ENCODE measurements at places on chromosomes 13 and 19. TPM values are rescaled to one million over a fixed set of nuclear protein-coding genes. Genes with fewer than 3 reads are reported as not detected.
A peak's percentile ranks its signal among the peaks of the same experiment; 100 is the strongest.

Gene TBXA2R
- 1.7 TPM for polyA plus RNA-seq

Gene PINLYP
- polyA plus RNA-seq, result 7.7 TPM

Gene B3GNT8
- polyA plus RNA-seq, result 1.6 TPM

- DNase-seq, result no peak
These were observed 79.2 kb upstream of the SCEL start for GRCh38 chr13:77456271-77456670.

- DNase-seq, result no peak
These were observed 11.8 kb upstream of the PLA2G4C start for GRCh38 chr19:48122421-48122820.

DNA sequence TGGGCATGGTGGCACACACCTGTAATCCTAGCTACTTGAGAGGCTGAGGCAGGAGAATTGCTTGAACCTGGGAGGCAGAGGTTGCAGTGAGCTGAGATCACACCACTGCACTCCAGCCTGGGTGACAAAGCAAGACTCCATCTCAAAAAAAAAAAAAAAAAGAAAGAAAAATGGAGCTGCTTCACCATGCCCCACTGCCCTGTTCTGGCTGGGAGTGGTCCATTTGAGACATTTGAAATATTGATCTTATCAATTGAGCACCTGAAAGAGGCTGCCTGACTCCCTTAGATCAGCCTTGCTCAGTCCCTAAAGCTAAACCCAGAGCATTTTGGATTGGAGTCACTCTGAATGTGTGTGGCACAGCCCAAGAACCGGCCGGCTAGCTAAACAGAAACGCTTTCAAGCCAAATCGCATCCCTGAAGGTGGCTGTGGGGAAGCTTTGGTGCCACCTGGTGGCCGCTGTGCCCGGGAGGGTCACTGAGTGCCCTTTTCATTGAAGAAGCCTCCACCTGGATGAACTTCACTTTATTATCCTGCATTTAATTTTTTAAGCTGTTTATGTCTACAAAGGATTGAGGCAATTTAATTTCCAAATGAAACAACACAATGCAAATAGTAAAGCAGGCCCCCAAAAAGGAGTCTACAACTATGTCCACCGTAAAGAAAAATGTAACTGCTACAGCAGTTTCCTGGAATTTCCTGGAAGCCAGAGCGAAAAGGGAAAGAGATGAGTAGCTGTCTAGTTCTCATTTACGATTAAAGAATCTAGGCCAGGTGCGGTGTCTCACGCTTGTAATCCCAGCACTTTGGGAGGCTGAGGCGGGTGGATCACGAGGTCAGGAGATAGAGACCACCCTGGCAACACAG, 53.1 kb upstream of the SERPINE3 start:
- peak; percentile 83 for DNase-seq

GRCh38 chr19:18809149-18809868, 18.2 kb upstream of the COMP start:
- DNase-seq, result peak; percentile 72

- DNase-seq, result no peak
These were observed 200.6 kb downstream of the PCDH17 start for GRCh38 chr13:57832187-57832586.

GRCh38 chr13:42412812-42413483, 141.0 kb downstream of the AKAP11 start:
- no peak for DNase-seq

DNA sequence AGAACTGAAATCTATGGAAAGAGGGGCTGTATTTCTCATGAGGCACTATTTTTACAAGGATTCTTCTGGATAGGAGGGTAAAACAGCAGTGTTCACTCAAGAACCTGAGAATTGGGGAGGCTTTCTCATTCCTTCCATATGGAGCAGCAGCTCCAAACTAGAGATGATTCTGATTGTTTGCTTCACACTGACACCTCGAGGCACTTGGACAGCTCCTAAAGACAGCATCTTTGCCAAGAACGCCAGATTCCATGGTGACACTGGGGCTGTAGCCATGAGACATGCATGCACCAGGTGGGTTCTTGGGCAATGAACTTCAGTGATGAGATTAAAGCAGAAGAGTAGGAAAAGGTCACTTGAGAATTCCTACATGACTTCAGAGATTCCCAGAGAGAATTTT, 361.5 kb upstream of the HTR2A start:
- no peak for DNase-seq

- DNase-seq, result no peak
These were observed 185.5 kb downstream of the DNAJC3 start for GRCh38 chr13:95862408-95862807.

DNA sequence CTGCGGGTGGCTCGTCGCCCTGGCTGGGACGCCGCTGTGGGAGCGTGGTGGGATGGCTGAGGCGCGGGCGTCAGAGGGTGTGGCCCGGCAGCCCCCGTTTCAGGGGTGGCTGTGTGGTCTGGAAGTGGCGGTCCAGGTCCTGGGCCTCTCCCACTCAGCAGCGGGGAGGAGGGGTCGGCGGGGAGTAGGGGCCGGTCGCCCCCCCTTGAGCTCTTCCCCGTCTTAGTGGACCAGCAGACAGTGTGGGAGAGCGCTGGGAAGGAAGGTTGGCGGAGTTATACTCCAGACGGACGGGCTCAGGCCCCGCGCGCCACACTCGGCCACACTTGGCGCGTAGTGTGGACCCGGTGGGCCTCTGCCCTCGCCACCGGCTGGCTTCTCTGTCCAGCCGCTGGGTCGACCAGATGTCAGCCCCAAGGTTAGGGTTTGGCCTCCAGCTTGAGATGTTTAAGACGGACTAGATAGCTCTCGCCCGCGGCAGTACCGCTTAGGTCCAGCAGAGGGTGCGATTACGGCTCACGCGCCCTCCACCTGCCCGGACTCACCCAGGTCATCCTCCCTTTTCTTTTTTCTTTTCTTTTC, 21.7 kb upstream of the ZNF429 start:
- peak; percentile 12 for DNase-seq

DNA sequence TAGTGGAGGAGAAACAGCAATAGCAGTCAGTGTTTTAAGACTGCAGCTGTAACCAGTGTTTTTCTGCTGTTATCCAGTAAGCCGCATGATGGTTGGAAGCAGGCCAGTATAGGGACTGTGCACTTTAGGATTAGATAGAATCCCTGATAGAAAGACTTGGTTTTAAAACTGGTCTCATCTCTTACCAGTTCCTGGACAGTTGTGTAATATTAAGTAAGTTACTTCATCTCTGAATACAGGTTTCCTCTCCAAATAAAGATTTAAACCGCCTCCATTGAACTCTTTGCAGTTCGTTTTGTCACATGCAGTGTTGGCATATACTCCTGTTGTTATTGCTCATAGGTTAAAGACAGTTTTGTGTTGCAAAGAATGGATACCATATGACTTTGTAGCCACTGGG, 25.6 kb downstream of the URI1 start:
- DNase-seq, result peak; percentile 18

DNA sequence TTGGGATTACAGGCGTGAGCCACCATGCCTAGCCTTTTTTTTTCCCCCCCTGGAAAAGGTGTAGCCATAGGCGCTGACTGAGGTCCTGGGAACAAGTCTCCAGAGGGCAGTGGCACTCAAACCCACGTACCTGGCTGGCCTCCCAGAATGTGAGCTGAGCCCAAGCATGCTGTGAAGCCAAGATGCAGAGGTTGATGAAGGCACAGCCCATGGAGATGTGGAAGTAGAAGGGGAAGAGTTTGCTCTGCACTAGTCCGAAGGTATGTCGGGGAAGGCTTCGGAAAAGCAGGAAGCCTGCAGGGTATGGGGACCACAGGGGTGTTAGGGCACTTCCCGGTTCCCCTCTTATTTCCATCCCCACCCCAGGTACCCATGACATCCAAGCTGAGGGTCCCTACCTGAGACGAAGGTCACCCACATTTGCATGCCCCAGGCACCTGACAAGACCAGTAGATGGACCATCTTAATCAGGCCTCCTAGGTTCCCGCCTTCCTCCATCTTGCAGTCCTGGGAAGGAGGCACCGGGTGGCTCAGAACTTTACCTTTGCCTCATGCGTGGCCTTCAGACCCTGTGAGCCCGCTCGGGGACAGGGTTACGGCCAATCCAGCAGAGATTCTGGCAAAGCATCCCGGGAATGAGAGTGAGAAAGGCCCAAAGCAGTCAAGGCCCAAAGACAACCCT, 805 bp downstream of the TMEM205 start:
- DNase-seq, result no peak

GRCh38 chr19:37127999-37128820, 44.3 kb downstream of the ZNF585A start:
- no peak for DNase-seq

DNA sequence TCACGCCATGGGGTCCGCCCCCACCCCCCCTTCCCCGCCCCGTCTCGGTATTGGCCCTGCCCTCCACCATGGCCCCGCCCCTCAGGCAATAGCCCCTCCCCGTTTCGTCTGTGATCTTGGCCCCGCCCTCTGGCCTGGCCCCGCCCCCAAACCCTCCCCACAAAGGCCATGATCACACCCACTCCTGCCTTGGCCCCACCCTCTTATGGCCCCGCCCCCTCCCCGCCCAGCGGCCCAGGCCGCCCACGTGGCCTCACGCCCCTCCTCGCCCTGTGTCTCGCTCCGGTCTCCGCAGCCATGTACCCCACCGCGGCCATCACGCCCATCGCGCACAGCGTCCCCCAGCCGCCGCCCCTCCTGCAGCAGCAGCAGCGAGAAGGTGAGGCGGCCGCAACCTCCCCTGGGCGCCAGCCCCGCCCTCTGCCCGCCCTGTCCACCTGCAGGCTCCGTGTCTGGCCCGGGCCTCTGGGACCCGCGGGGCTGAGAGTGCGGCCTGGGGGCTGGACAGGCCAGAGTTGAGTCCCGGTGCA, 61.3 kb downstream of the CELF5 start:
- no peak for DNase-seq
